ENCODE measurements at places on chromosomes 3 and 15.

DNA sequence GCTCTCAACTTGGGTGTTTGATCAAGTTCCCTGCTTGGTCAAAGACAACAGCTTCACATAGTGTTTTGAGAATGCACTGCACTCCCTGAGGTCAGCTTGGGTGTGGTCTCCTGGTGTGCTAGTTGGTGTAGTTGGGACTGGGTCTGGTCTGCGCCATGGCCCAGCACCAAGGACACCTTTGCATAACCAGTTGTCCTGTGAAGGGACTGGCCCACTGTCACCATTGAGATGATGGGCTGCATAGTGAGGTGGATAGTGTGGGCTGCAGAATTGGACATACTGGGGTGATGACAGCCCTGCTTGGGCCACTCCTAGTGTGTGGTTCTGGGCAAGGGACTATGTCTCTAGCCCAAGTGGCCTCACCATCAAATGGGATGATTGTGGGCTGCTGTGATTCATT, 9.5 kb downstream of the RPSA start:
- DNase-seq = no peak

GRCh38 chr15:70466895-70467529, 296.3 kb downstream of the UACA start:
- DNase-seq = peak; percentile 40

- DNase-seq = no peak
Measured at GRCh38 chr3:171437115-171437756, 23.0 kb downstream of the TNIK start.

- DNase-seq = no peak
Measured at GRCh38 chr3:46844881-46845312, 18.3 kb downstream of the MYL3 start.
